Activated T-helper 1 cell treated with Interleukin-2 at 50 U/mL for 16 hours (primary cell): ENCODE measurements at places on chromosomes 1 and 21.

DNA sequence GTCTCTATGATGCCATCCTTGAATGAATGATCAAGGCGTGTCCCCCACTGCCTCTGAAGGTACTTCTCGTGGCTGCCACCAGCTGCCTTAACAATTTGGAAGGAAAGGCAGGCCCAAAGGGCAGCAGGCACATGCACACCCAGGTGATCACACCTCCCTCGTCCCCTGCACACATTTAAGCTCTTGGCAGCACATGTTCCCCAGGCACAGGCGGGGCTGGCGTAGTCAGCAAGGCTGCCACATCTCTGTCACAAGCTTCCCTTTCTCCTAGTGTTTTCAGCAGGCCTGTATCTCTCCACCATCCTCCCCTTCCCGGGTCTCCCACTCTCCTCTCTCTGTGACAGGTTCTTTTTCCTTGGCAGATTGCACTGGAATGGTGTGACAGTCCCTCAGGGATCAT lies 111.9 kb downstream of the CACNA1E start:
- no peak for DNase-seq

DNA sequence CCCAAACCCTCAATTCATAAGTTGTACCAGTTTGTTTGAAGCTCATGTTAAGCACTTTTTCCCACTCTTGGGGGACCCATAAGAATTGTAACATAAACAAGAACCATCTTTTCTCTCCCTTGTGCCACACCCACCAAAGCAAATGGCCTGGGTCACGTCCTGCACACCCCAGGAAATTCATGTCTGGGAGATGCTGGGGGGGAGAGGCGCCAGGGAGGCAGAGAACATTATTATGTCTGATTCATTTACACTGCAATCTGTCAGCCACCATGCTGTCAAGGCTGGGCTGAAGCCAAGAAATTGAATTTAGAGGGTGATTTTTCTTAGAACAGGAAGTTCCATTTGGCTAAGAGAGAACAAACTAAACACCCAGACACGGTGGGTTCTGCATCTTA lies 37.2 kb upstream of the IPO9 start:
- DNase-seq, result no peak

- DNase-seq, result no peak
Observed at GRCh38 chr1:12454406-12455391, 163.3 kb downstream of the DHRS3 start.

- DNase-seq, result no peak
Observed at GRCh38 chr1:55472784-55473183, 257.6 kb upstream of the USP24 start.

- no peak for DNase-seq
Observed at GRCh38 chr1:145771056-145771455, 51.8 kb downstream of the CD160 start.

GRCh38 chr21:33206771-33207281 lies 22.9 kb upstream of the IFNAR2 start:
- no peak for DNase-seq

DNA sequence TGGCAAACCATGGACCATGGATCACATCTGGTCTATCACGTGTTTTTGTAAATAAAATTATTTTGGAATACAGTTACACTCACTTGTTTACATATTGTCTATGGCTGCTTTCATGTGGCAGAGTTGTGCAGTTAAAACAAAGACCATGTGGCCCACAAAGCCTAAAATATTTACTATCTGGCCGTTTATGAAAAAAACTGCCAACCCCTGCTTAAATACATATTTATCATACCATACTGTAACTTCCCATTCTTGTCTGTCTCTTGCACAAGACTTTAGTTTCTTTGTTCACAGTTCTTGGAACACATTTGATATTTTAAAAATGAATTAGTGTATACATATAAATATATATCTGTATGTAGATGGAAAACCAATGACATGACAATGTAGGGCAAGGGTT lies 141.5 kb downstream of the PAPPA2 start:
- DNase-seq, result no peak

DNA sequence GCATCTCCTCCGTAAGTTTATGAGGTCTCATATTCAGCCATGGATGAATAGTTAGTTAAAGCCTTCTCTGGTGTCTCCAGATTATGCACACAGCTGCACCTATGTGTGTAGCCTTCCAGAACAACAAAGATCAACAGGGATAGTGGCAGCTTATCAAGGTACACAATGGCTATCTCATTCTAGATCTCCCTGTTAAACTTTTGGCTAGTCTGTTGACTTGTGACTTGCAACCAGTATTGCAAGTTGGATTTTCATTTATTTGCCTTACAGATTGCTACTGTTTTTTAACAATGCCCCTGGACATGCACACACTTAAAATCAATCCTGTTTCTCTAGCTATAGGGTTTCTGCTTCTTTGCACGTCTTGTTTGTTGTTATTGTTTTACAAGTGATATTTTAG lies 363.2 kb downstream of the OMA1 start:
- DNase-seq, result no peak

GRCh38 chr21:16192902-16193301 lies 463.1 kb downstream of the USP25 start:
- no peak for DNase-seq

DNA sequence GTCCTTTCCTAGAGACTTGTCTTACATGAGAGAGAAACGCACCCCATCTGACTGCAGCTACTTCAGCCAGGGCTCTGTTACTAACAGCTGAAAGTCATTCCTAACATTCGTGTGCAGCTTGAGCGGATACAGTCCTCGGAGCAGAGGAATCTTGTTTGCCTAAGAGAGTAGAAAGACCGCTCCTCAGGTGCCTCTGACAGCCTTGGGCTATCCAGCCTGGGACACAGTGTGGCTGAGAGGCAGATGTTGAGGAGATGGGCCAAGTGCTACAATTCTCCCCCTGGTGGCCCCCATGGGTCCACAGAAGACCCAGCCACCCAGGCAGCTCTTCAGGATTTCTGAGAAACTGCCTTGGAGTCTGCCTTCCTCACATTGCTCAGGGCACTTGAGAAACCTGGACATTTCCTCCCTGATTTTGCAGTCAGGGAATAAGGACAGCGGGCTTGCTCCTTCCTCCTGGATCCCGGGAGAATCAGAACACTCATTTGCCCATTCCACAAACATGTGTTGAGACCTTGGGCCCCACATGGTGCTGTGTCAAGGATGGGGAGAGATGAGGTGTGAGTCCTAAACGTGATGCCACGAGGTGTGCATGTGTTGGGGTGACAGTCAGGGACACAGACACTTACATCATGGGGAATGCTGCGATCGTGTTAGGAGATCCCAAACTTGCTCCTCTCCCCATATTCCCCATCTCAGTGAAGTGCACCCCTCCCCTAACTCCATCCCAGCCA lies 13.1 kb downstream of the TRIM62 start:
- DNase-seq, result no peak
